Right ventricle myocardium inferior (tissue), 1 donor: ENCODE measurements at places on chromosomes 3 and 15.

DNA sequence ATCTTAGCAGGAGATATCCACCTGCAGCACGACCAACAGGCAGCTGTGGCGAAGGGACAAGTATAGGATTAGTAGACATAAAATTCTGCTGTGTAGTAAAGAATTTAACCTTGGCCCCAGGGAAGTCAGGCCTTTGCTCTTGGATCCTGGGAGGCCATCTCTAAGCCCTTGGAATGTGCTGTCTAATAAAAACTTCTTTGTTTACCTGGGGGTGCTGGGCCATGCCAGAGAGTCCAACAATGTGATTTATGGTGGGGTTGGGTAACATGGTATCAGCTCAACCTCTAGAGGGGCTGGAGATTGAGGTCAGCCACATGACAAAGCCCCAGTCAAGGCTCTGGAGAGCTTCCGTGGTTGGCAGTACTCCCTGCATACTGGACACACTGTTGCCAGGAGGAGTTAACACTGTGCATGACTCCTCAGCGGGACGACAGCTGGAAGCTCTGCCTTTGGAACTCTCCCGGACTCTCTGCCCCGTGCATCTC lies 52.4 kb downstream of the HEG1 start:
- no peak for DNase-seq

- no peak for DNase-seq
Measured at GRCh38 chr3:57646723-57647122, 46.2 kb downstream of the DENND6A start.

GRCh38 chr3:128315313-128315712 lies 151.4 kb downstream of the DNAJB8 start:
- no peak for DNase-seq

DNA sequence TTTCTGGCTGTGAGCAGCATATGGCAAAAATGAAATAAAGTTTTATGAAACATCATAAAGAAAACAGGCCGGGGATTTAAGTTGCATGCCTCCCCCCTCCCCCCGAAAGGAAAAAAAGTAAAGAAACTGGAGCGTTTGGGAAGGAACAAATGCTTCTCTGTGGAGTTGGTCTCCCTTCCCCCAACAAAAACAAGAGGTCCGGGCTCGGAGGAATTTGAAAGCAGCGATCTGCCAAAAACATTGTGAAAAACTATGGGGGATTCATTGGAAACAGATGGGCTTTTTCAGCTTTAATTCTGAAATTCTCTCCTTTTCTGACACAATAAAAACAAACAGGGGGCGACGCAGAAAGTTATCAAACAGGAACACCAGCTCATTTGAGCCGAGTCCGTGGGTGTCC lies 17.0 kb downstream of the RGMA start:
- DNase-seq, result no peak

DNA sequence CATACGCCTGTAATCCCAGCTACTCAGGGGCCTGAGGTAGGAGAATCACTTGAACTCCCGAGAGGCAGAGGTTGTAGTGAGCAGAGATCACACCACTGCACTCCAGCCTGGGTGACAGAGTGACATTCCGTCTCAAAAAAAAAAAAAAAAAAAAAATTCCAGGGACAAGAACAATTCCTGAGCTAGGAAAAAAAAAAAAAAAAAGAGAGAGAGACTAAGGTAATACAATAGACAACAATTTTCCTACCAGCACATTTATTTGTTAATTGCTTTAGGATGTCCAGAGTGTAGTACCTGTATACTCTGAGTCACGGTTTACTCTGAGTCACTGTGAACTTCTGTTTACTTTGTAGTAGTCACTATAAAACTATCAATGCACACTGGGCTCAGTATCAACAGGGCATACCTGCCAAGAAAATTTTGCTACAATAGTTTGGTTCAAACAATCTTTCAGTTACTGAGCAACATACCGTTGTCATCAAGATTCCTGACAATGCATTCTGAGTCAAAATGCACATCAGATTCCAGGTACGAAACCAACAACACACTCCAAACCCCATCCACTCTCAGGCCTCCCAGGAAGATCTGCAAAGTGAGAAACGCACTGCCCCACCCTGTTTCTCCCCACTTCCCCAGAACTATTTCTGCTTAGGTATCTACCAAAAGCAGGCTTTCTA lies 28.3 kb downstream of the IGF2BP2 start:
- no peak for DNase-seq

GRCh38 chr3:174198199-174198598 lies 660.9 kb upstream of the NAALADL2 start:
- DNase-seq, result no peak
